Mesothelial cell of epicardium (in vitro differentiated cells): ENCODE measurements at places on chromosomes 2 and 18.

DNA sequence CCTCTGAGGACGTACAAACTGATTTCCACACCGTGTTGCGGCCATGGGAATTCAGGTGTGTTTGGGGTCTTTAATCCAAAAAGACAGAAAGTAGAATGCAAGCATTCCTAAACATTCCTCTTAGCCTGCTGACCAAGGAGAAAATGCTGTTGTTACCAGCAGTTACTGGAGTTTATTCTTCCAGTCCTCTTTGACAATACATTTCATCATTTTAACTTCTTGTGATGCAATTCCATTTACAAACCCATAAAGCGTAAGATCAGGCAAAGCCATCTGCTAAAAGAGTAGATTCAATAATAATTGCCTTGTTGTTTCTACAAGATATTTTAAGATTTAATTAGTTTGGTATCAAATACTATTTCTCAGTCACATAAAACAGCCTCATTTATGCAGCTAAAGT is 32.7 kb downstream of the SPIRE1 start:
- DNase-seq, result no peak

DNA sequence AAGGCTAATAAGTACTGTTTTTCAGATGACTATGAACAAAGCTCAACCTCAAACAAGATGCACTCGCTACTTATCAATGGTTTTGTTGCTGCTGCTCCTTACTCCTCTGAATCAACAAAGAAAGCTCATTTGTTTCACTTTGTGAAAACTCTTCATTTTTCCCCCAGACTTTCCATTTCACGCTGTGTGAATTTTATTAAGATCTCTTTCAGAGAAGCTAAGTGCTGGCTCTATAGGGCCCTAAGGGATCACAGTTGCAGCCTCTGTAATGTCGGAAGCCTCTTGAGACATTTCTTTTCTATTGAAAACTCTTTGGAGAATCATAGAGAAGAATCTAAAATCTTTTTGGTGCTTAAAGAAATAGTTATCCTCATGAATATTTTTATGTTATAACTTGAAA is 209.8 kb downstream of the CD226 start:
- no peak for DNase-seq

DNA sequence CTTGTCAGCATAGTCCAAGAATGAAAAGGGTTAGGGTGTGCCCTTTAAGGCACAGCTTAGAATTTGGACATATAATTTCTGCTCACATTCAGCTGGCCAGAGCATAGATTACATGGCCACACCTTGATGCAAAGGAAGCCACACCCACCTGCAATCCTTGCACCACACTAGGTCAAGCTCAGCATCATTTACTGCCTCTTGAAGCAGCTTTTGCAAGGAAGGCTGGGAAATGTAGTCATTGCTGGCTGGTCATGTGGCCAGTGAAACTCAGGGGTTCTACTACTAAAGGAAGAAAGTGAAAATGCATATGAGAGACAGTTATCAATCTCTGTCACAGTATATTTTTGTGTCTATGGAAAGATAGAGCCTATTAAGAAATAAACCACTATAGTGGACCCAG is 159.3 kb downstream of the GFPT1 start:
- no peak for DNase-seq

DNA sequence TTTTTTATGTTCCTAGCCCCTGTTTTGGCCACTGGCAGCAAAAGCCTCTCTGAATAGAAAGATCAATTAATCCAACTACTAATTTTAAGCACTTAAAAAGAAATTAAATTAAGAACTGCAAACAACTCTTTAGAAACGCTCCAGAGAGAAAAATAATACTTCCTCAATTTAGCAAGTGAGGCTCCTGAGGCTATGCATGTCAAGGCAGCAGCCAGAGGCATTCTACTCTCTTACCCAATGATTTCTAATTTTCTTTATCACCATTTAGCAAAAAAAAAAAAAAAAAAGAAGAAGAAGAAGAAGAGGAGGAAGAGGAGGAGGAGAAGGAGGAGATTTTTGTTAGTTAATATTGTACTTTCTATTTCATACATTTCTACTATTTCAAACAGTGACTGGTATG is 68.5 kb downstream of the TMEM237 start:
- no peak for DNase-seq

DNA sequence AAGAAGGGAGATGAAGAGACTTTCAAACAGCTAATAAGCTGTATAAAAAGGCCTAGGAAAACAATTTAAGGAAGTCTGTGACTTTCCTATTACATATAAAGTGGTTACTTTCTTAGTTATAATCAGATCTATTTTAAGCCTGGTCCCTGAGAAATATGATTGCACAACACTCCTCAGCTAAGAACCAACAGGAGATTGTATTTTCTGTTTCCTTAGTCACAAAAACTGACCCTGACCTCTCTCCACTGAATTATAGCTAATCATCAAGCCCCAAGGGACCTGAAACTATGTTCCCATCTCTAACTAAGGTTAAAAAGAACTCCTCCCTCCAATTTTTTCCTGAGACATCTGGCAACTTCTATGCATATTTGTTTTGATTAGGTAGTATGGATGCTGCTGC is 106.9 kb downstream of the ROCK1 start:
- no peak for DNase-seq

- DNase-seq, result no peak
Measured at GRCh38 chr2:96397756-96398530, 62.4 kb downstream of the NCAPH start.

- DNase-seq, result no peak
Measured at GRCh38 chr2:221397187-221397586, 174.9 kb downstream of the EPHA4 start.

- no peak for DNase-seq
Measured at GRCh38 chr2:42964439-42965083, 172.2 kb upstream of the HAAO start.

- DNase-seq, result no peak
Measured at GRCh38 chr2:208092093-208092832, 32.1 kb downstream of the CRYGD start.

DNA sequence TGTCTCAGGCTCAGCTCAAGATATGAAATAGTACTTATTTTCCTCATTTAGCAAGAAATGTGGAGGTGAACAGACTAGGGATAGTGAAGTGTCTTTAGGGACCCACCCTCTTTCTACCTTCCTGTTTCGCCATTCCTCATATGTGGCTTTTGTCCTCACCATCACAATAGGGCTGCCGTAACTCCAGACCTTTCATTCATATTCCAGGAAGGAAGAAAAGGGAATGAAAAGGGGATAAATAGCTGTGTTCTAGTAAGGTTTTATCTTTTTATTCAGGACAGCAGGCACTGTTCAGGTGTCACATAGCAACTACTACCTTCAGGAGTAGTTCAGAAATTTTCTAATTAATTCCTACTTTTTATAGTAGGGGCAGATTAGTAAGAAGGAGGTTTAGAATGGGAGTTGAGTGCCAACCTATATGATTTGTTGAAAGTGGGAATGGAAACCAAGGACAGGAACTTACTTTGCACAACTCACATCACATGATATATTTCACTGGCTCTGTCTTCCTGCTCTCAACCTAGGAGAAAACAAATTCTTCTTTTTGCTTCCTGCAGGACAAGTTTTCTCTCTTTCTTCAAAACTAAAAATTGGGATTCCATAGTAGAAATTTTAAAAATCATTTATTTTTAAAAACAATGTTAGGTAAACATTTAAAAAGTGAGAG is 36.0 kb upstream of the HDAC4 start:
- no peak for DNase-seq

- DNase-seq, result no peak
Measured at GRCh38 chr2:16167451-16167861, 227.1 kb downstream of the MYCN start.

DNA sequence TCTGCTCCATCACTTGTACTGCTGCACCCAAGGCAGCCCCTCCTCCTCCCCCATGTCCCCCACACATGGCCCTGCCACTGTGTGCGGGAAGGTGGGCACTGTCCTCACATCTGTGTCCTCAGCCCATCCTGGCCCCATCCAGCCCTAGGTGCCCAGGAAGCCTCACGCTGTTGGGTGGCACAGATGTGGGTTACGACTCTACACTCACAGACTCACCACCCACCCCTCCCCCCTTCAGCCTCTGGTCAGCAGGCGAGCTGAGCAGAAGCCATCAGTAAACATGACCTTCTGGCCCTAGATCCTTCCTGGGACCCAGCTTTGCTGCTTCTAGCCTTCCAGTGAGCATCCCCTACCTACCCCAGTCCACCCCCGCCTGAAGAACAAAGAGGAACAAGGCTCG is 43.0 kb downstream of the ADCY3 start:
- DNase-seq, result no peak

DNA sequence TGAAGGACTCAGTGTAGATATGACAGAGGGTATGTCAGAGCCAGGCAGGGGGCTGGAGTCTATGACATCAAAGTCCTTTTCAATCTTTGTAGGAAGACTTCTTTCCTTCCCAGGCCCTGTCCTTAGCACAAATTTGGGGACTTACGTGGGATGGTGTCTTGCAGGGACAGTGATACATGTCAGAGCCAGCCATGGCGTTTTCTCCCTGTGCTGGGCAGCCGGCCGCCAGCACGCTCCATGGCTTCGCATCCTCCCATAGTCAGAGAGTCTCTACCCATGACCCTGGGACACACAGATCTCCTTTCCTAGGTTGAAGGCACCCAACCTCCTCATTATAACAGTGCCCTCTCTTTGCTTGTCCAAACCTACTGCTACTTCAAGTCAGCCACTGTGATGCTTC is 156.9 kb upstream of the MYCN start:
- DNase-seq, result no peak

DNA sequence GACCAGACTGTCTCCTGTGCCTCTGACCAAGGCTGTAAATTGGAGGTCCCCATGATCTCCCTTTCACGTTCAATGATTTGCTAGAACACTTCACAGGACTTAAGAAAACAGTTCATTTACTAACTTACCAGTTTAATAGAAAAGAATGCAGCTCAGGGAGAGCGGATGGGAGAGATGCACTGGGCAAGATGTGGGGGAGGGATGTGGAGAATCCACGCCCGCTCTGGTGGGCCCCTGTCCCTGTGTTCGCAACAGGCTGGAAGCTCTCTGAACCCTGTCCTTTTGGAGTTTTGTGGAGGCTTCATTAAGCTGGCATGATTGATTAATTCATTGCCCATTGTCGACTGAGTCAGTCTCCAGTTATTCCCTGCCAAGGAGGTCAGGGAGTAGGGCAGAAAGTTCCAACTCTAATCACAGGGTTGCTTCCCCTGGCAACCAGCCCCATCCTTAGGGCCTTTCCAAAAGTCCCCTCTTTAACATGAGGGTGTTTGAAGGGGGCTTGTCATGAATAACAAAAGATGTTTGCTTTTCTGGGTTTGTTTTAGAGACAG is 257.1 kb downstream of the ACKR3 start:
- DNase-seq, result no peak

- DNase-seq, result no peak
Measured at GRCh38 chr2:214899751-214900150, 90.3 kb upstream of the BARD1 start.

DNA sequence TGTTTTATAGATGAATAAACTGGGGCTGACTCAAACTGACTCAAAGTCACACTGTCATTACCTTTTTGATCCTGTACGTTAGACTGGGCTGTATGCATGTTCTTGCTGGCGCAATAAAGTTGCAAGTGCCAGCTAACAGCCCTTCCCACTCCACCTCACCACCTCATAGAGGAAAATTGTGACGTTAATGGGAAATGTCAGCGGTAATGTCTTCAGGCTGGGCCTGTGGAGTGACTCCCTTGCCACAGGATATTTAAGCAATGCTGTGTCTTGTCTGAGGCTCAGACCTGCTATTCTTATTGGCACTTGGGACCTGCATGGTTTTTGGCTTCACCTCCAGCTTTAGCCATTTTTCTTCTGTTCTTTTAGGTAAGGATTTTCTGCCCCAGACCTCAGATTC is 25.2 kb upstream of the CASP10 start:
- no peak for DNase-seq

DNA sequence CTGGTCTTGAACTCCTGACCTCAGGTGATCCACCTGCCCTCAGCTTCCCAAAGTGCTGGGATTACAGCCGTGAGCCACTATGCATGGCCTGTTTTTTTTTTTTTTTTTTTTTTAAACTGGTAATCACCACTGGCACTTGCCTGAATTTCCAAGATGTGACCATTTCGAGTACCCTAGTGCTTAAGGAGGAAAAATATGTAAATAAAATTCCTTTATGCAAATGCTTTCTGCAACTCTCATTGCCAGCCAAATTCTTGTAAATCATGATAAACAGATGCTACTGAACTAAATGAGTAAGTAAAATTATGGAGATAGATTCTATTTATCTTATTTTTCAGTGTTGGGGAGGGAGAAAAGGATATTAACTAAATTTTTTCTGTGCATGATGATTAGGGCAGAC is 18.6 kb downstream of the CDCA7 start:
- no peak for DNase-seq

DNA sequence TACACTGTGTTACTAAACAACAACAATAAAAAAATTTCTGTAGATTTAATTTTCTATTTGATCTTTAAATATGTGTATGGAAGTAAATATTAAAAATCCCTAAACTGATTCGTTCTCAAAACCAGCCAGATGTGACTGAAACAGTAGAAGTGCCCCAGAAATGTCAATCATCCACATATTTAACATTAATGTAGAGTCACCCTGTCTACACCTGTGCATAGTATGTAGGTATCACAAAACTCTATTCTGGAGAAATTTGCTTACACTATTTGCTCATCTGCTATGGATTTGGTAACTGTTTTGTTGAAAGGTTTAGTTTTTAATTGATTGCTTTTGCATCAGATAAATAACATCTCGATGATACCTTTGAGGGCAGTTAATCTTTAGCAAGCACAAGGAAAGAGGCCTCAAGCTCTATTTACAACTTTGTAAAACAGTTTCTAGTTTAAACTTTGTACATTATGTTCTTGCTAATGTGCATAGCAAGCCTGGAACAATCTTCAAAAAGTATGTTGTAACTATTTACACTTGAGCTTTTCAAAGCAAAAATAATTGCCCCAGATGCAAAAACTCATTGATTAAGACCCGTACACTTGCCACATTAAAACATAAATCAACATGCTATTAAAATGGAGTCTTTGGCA is 76.8 kb downstream of the PPP1R1C start:
- DNase-seq, result no peak

GRCh38 chr2:238925816-238926521 is 78.1 kb downstream of the TWIST2 start:
- DNase-seq, result no peak

DNA sequence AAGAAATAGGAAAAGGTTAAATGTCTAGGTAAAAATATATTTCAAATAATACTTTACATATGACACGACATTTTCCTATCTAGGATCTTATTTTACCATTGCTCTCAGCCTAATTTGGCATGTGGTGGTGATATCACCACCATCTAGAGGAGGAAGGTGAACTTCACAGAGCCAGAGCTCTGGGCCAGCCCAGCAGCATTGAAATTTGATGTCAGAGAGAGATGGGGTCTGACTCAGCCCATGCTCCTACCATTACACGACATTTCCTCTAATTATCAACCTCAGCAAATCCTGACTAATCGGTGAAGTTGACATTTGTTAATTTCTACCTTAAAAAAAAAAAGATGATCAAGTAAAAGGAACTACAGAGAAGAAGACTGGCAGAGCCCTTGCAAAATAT is 42.3 kb downstream of the LRRTM4 start:
- no peak for DNase-seq

- DNase-seq, result no peak
Measured at GRCh38 chr2:41949091-41949882, 98.5 kb upstream of the PKDCC start.
